ENCODE measurements at places on chromosomes 2 and 18.

GRCh38 chr2:175442441-175442840, 260.9 kb upstream of the ATP5MC3 start:
- DNase-seq: no peak

DNA sequence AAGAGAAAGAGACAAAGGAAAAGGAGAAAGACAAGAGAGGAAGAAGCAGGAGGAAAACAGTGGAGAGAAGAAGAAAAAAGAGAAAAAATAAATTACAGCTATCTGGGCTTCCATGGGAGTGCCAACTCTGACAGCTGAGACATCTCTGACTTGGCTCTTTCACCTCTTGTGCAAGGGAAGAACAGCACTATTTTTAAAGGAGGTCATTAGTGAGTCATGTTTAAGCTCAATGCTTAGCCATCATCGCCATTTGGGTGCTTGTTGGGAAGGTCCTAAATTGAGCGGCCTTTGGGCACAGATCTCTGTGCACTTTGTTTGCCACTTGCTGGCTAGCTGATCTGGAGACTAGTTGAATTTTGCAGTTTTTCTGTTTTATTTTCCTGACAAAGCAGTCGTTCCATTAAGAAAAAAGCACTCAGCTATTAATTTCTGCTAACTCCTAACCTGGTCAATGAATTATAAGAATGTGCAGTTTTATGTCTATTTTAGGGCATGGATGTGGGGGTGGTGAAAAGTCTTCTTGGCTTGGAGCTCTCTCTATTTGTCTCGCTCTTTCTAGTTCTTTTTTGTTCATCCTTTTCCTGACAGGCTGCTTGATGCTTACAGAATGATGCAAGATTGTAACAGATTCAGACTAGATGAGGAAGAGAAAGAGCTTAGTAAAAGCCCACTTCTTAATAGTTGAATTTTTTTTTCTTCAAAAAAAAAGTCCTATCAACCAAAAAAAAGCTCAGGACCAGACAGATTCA, 231.5 kb downstream of the SLC8A1 start:
- no peak for DNase-seq

DNA sequence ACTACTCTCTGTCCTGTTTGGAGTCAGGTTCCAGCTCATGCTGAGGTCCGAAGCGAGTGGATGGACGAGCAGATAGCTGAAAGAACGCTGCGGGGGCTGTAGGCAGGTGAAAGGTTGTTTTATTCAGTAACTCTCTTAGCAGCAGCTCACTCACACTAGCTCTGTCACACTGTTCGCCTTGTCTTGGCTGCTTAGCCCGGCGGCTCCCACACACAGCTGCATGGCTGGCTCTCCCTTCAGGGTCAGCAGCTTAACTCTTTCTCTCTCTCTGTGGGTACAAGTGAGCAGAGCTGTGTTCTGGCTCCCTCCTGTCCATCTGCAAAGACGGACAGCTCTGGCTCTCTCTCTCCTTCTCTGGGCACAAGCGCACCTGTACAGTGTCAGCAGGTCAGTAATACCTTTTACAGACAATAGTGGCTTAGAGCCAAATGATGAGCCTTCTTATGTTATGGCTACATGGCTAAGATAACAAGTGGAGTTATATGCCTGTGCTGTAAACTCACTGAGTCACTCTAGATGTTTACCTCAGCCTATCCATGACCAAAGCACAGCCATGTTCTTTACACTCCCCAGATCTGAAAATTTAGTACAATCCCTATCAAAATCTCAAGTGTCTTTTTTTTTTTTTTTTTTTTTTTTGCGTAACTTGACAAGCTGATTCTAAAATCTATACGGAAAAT, 149.3 kb downstream of the GALNT1 start:
- no peak for DNase-seq

DNA sequence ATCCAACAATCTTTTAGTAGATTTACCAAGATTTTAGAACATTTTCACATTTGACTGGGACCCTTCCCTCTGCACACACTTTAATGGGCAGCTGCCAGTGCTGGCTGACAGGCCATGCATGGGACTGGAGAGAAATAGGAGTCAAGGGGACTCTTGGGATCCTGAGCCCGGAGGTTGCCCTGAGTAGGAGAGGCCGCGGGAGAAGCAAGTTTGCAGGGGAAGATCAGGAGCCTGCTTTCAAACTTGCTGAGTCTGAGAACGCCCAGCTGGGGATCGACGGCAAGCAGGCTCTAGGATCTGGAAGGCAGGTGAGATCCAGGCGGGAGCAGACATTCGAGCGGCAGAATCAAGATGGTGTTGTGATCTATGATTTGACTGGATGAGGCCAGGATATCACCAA, 186.1 kb downstream of the HDAC4 start:
- DNase-seq: no peak

DNA sequence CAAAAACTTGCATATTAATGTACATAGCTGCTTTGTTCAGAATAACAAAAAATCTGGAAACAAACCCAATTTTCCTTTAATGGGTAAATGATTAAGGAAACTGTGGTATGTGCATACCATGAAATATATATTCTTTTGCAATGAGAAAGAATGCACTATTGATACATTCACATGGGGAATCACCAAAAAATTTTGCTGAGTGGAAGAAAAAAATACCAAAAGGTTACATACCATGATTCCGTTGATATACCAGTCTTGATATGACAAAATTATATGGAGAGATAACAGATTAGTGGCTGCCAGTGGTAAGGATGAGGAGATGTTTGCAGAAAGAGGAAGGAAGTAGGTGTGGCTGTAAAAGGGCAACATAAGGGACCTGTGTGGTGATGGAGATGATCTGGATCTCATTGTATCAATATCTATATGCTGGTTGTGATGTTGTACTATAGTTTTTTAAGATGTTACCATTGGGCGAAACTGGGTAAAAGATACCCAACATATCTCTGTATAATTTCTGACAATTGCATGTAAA, 54.6 kb upstream of the BCL2L11 start:
- DNase-seq: no peak

- DNase-seq: no peak
These were observed 109.1 kb downstream of the MYCN start for GRCh38 chr2:16049406-16049805.

DNA sequence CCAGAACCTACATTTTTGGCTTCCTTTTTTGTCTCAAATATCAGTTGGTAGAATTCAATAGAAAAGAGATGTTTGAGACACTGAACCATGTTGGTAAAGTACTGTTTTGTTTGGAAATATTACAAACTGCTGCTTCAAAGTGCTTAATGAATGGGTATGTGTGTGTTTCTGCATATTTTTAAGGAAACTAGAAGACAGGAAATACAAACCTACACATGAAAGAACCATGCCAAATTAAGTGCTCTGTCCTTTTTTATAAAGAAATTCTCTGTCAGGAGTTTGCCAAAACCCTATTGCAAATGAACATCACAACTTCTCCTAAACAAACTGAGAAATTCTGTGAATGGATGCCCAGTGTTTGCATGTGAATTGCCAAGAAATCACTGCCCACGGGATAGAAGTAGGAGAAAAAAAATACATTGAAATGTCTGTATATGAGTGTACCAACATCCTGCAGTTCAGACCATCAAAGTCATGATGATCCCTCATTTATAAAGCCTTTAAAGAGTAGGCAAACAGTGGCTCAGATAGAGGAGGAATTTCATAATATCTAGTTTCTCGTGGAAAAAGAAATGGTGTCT, 69.6 kb upstream of the RND3 start:
- DNase-seq: no peak

GRCh38 chr2:69801745-69802290, 27.6 kb upstream of the GMCL1 start:
- DNase-seq: no peak

- no peak for DNase-seq
These were observed 101.5 kb upstream of the MGAT5 start for GRCh38 chr2:134152045-134153010.

- DNase-seq: no peak
These were observed 55.0 kb upstream of the PEX13 start for GRCh38 chr2:60962528-60962927.

DNA sequence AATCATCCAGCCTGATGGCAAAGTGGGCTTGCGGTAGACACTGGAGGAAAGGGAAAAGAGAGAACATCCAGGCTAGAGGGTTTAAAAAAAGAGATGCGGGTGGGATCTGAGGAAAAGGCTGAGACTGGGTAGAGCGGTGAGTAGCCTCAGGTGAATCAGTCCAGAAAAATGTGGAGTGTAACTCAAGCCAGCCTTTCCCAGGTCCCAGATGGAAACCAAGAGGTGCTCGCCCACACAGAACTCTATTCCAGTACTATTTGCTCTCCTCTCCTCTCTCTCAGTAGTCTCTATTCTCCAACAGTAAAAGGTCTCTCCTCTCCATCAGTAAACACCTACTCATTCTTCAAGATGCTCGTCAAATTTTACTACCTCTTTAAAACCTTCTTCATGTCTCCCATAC, 38.3 kb upstream of the NRP2 start:
- no peak for DNase-seq

- DNase-seq: no peak
These were observed 39.2 kb upstream of the ZNF385B start for GRCh38 chr2:179900655-179901054.

- DNase-seq: no peak
These were observed 11.8 kb downstream of the C2orf69 start for GRCh38 chr2:199922856-199923255.

DNA sequence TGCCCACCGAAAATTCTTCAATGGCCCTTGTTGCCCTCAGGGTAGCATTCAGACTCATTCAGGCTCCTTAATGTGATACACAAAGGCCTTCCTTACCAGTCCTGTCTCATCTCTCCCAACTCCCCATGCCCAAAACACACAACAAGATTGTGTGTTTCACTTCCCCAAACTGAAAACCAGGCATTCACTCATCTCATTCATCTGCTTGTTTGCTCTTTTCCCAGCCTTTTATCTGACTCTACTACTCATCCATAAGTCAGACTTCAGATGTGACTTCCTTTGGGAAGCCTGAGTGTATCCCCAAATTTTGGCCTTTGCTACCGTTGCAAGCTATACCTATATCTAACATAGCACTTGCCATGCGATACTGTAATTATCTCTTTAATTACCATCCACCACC, 9.7 kb upstream of the SLC39A10 start:
- no peak for DNase-seq

- DNase-seq: no peak
These were observed 132.7 kb downstream of the EVA1A start for GRCh38 chr2:75428060-75428459.

GRCh38 chr18:46621871-46622270, 35.1 kb downstream of the LOXHD1 start:
- DNase-seq: no peak

All from NCI-H1417 treated with DMSO at 0.1 percent for 48 hours (cell line).